ENCODE measurements at places on chromosomes 7 and 10.
A peak's percentile ranks its signal among the peaks of the same experiment; 100 is the strongest.

DNA sequence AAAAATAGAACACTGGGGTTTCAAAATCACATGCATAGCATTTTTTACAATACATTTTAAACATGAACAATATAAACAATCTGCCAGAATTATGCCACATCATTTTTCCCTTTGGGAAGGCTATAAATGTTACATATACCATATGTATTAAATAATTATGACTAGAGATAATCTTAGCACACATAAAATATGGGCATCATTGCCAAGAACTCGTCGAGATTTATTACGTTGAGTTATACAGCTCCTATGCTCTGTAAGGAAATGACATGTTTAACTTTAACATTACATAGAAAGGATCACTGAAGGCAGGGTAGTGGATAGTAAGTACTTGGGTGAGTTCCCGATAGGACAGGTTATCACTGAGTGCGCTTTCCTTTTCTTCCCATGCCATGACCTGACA lies 267.8 kb downstream of the PARD3 start:
- DNase-seq: peak; percentile 71

- DNase-seq: no peak
Measured at GRCh38 chr7:133369130-133369529, 116.3 kb downstream of the EXOC4 start.

DNA sequence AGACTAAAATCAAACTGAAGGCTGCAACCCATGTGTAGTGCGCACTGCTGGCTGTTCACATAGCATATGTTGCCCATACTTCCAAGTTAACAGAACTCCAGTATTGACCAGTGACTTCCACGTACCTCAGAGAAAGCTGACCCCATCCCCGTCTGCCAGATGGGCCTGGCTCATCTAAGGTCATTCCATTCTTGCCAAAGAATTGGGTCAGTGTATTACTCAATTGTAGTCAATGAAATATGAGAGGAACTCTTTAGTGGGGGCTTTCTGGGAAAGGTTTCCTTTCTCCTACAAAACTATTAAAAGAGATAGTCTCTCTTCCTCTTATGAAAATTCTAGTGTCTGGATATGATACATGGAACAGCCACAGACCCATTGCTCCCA lies 238.6 kb downstream of the COBL start:
- no peak for DNase-seq

DNA sequence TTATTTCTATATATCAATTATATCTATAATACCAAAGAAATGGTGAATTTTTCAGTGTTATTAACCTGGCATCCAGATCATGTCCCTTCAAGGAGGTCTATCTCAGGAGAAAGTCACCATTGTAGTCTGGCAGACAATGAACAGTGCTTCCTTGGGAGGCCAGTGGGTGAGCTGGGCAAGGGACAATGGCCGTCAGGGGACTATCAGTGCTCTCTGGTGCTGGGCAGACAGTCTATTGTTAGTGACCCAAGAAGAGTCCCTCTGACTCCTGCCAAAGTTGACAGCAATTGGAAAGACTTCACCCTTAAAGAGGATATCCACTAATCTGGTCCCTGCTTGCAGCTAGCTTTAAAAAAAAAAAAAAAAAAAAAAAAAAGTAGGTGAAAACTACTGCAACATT lies 7.1 kb downstream of the JAZF1 start:
- DNase-seq: no peak

- peak; percentile 62 for DNase-seq
Measured at GRCh38 chr10:16943295-16944285, 126.4 kb upstream of the RSU1 start.

DNA sequence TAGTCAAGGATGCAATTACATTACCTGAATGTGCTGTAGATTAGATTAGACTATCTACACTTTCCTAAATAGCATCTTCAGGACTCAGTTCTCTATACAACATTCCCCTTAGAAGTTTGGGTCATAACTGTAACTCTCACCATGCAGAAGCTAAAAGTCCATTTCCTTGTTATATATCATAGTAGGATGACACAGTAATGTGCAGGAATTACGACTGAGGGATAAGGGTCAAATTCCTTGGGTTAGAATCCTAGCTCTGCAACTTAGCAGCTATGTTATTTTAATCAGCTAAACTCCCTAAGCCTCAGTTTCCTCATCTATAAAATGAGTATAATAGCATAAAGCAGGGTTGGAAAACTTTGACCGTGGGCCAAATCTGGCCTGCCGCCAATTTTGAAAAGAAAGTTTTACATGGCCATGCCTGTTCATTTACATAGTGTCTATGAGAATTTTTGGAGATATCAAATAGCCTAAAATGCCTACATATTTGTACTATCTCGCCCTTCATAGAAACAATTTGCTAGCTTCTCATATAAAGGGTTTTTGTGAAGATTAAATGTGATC lies 14.8 kb downstream of the NRCAM start:
- no peak for DNase-seq

DNA sequence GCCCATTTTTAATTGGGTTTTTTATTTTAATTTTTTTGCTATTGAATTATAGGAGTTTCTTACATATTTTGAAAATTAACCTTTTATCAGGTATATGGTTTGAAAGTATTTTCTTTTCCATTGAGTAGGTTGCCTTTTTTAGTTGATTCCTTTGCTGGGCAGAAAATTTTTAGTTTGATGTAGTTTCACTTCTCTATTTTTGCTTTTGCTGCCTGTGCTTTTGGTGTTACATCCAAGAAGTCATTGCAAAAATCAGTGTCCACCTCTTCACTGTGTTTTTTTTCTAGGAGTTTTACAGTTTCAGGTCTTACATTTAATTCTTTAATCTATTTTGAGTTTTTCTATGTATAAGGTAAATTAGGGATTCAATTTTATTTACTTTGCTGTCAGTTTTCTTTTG lies 129.8 kb upstream of the FERD3L start:
- no peak for DNase-seq

DNA sequence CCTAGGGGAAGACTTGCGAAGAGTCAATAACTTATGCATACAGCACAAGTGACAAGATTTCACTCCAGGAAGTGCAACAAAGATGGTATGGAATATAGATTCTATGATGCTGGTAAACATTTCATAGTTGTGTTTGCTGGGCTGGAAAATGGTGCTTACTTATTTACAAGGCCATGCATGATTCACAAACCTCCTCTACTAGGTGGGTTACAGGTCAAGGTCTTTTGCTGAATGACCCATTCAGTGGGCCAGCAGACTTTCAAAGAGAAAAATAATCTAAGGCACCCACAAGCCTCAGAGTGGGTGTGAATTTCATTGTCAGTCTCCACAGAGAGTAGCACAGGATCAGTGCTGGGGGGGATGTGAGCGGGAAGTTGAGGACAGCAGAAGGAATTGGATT lies 378.5 kb downstream of the PLXNA4 start:
- no peak for DNase-seq

- DNase-seq: peak; percentile 20
Measured at GRCh38 chr10:110870823-110871297, 868 bp upstream of the PDCD4 start.

GRCh38 chr7:107788216-107788615 lies 14.8 kb downstream of the SLC26A3 start:
- DNase-seq: no peak

- no peak for DNase-seq
Measured at GRCh38 chr10:62653254-62653653, 151.3 kb upstream of the ADO start.

DNA sequence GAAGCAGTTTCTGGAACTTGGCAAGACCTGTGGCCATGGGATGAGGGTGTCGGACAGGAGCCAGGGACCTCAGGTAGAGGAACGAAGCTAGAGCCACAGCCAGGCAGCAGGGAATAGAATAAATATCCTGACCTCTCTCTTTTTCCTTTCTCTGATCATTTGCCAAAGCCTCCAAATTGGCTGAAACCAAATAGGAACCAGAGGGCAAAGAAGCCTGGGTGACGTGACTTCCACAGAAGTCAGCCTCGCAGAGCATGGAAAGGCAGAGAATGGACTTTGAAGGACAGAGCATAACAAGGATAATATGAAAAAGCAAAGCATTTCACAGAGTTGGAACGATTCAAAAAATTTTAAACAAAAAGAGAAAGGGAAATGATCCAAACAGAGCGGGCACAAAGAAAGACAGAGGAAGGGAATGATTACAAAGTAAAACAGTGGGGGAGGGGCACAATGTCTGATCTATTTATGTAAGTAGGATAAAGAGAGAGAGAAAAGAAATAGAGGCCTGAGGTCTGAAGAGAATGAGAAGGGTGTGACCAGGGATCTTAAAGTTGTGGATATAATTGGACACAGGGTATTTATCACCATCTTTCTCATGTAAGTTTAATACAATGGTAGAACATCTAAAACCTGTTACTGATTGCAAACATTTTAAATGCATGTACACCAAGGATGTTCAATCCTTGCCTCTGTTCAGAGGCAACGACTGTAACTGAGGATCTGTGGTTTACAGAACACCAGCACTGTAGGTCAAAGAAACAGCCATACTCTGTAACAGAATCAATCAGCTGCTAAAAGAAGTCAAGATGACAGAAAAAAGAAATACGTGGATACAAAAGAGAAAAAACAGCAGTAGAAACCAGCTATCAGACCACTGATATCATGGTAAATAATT lies 4.5 kb upstream of the ZEB1 start:
- DNase-seq: peak; percentile 8

DNA sequence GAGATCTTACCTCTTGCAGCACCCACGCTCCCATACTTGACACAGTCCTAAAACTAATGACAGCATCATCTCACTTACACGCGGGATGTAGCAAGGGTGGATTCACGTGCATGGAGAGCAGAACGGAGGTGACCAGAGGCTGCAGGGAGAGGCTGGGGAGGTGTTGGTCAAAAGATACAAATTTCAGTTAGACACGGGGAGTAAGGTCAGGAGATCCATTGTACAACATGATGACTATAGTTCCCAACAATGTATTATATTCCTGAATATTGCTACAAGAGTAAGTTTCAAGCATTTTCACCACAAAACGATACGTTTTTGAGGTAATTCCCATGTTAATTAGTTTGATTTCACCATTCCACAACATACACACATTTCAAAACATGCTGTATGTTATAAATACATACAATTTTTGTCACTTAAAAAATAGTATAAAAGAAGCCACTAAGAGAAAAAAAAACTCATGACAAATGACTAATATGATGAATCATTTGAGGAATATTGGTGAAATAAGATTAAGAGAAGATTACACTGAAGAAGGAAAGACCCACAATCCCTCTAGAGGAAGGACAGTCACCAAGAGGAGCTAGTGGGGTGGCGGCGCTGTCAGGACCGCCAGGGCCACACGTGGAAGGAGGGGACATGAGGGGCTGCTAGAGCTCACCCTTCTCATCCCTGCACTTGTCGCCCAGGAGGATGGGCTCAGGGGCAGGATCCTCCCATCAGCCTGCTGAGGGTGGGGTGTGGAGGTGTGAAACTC lies 49.4 kb upstream of the EGFR start:
- DNase-seq: no peak

DNA sequence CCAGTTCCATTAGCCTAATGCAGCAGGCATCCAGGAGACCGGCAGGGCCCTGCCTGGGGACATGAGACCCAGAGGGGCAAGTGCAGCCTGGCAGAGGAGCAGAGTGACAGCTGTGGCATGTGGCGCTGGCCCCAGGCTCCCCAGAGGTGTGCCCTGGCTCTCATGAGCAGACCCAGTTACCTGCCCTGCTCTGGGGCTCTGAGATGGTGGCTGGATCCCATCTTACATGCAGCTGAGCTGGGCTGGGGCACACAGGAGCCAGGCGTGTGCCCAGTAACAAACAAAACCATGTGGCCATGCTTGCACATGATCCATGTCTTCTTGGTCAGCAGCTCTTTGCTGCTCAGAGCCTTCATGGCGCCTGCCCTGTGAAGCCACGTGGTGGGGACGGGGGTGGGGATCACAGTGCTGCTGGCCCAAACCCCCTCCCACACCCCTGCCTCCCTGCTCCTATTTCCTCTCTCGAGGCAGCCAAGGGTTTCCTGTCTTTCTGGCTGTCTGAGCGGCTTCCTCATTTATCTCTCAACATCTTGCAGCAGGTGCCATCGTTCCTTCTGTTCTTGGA lies 40.3 kb upstream of the GTF2I start:
- DNase-seq: no peak

DNA sequence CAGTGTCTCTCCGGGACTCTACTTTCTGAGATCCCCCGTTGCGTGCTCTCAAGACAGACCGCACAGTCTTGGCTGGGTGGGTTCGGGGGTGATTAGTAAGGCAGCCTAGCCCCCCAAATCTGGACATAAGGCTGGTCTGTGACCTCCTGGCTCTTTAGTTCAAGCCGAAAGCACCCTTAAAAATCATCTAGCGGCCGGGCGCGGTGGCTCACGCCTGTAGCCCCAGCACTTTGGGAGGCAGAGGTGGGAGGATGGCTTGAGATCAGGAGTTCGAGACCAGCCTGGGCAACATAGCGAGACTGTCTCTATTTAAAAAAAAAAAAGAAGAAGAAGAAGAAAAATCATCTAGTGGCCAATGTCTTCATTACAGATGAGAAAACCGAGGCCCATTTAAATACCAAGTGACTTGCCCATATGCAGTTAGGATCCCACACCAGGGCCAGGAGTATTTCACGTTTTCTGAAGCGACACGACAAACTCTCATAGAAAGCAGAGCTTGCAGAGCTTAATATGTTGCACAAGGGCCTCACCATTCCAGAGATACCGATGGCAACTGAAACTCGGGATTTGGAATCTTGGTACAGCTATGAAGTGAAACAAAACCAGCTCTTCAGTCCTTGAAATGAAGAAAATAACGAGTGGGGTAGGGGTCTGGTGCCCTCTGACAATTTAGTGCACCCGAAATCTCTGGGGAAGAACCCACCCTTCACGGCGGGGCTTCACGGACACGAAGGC lies 703 bp upstream of the HILPDA start:
- no peak for DNase-seq

GRCh38 chr10:31322647-31323046 lies 3.6 kb downstream of the ZEB1 start:
- peak; percentile 35 for DNase-seq

GRCh38 chr10:73887294-73888039 lies 13.1 kb upstream of the CAMK2G start:
- DNase-seq: peak; percentile 93

- DNase-seq: no peak
Measured at GRCh38 chr10:8061274-8062211, 7.1 kb downstream of the GATA3 start.

- DNase-seq: peak; percentile 4
Measured at GRCh38 chr10:13414855-13415254, 66.8 kb upstream of the SEPHS1 start.

- peak; percentile 88 for DNase-seq
Measured at GRCh38 chr7:134462337-134462925, 3.5 kb upstream of the AKR1B1 start.

Data from fibroblast of skin of abdomen (primary cell).